NCI-H1092 (cell line): ENCODE measurements at places on chromosomes 7 and 10.

DNA sequence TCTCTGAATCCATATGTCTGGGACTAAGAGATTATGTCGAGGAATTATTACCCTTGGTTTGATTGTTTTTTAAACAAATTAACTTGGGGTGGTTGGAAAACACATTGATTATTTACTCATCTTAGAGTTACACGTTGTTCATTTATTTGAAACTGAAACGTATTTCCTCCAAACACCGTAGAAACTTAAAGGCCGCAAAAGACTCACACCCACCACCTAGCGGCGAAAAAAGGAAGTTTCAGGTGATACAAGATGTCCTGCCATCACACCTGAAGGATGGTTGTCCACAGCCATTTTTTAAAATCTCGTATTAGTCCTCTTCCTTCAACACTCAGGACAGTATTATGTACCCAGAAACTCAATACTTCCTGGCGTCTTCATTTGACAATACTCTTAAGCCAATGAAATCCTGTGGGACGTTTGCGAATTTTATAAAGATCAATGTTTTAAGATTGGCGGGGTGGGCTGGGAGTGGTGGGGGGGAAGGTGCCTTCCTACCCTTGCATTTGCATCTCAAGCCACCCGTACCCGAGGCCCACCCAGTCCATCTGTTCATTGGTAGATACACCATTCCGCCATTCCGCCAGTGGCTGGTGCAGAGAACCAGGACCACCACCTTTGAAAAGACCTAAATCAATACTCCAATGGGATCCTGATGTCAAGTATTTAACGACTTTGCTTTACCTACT is 1.4 kb upstream of the LCOR start:
- peak; percentile 38 for DNase-seq

DNA sequence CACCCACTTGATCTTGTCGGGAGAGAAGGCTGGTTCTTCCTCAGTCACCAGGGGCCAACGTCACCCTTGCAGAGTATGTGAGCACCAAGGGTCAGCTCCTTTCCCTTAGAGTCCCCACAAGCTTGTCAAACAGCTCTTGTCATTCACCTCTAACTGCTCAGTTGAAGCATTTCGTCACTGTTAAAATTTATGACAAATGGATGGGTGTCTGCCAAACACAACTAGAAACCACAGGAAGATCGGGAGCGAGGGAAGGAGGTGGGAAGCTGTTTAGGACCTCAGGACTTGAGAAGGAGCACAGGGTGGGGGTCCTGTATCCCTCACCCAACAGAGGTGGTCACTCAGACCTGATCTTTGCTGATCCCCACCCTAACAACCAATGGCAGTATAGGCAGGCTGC is 373.3 kb upstream of the IGFBP3 start:
- no peak for DNase-seq

- DNase-seq = no peak
These were observed 25.1 kb downstream of the CRHR2 start for GRCh38 chr7:30657131-30657530.

- DNase-seq = no peak
These were observed 148.2 kb downstream of the KCND2 start for GRCh38 chr7:120421151-120421651.

GRCh38 chr7:27685893-27686292 is 23.2 kb upstream of the HIBADH start:
- no peak for DNase-seq

GRCh38 chr10:15661574-15661973 is 58.1 kb downstream of the ITGA8 start:
- DNase-seq = no peak

- no peak for DNase-seq
These were observed 127.9 kb upstream of the SLC13A1 start for GRCh38 chr7:123327661-123328060.
